ENCODE measurements at places on chromosomes 4 and X. TPM values are rescaled to one million over a fixed set of nuclear protein-coding genes. Genes with fewer than 3 reads are reported as not detected.

Gene ZFP92
- 0.60 TPM for total RNA-seq

Gene ETDB
- not detected for total RNA-seq

Gene FREM3
- total RNA-seq: not detected

Gene PNMA3
- total RNA-seq: 0.27 TPM

Gene XAGE2
- not detected for total RNA-seq

Gene DCHS2
- total RNA-seq: not detected

Gene NUDT10
- 0.51 TPM for total RNA-seq

Gene PPBP
- not detected for total RNA-seq

Gene POLN
- total RNA-seq: 1.1 TPM

Gene ADH7
- not detected for total RNA-seq

Gene GABRE
- 27.2 TPM for total RNA-seq

Gene BST1
- 17.0 TPM for total RNA-seq

Gene IL2RG
- not detected for total RNA-seq

Gene MAP9
- total RNA-seq: 5.2 TPM

Gene FAM9B
- not detected for total RNA-seq

Gene STPG2
- total RNA-seq: not detected

Gene RAB39B
- 0.69 TPM for total RNA-seq
